ENCODE measurements at places on chromosomes 5 and 9. TPM values are rescaled to one million over a fixed set of nuclear protein-coding genes. Genes with fewer than 3 reads are reported as not detected.

The PRKACG gene
- not detected for total RNA-seq

DNA sequence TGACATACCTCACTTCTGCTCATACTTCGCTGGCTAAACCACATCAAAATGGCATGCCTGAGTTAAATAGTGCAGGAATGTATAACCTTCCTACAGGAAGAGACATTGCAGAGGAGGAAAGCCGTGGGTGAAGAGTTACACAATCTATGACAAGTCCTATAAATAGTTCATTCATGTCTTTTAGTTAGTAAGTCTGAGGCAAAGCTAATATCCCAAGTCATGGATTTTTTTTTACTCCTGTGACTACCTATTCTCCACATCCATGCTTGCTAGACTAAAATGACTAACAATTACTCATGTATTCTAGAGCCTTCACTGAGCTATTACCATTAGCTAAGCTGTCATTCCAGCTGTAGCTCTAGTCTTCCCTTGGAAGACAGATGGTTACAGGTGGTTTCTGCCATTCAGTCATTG, 391.3 kb downstream of the NR2F1-AS1 start:
- no peak for DNase-seq

The ODF2 gene
- 77.5 TPM for total RNA-seq

The PCDHGB2 gene
- total RNA-seq, result 0.13 TPM

The ADAMTSL1 gene
- not detected for total RNA-seq

DNA sequence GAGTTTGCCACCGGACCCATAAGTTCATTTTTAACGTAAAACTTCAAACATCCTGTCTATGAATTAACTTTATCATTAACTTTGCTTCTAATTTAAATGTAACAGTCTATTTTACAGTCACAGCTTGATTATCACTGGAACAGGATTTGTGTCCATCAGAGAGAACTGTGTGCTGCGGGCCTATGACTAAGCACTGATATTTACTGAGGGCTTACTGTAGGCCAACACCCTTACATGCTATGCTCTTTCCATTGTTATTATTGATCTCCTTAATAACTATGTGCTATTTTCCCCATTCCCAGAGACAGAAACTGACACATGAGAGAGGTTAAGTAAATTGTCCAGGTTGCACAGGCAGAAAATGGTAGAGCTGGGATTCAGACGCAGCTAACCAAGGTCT, 24.0 kb upstream of the GPR151 start:
- DNase-seq, result no peak

The DND1 gene
- total RNA-seq, result 4.1 TPM

The PGM5 gene
- not detected for total RNA-seq

GRCh38 chr9:92003308-92004044, 53.4 kb upstream of the ROR2 start:
- no peak for DNase-seq

DNA sequence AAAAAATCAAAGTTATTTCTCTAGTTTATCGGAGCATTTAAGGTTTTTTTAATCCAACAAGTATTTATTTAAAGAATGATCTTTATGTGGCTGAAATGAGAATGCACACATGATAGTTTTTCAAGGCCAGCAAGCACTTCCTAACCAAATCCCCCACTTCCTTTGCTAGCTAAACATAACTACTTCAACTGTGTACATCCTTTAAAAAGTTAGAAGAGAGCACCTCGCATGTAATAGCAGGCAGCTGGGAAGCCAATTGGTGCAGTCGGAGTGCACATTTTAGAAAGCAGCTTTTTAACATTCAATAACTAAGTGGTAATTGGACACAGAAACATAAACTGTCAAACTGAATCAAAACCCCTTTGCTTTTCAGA, 245.7 kb downstream of the BNC2 start:
- no peak for DNase-seq

The WNT8A gene
- total RNA-seq, result not detected

GRCh38 chr5:40984884-40985283, 75.6 kb downstream of the C7 start:
- no peak for DNase-seq

- DNase-seq, result no peak
These were observed 80.6 kb upstream of the DAB2 start for GRCh38 chr5:39505363-39505762.

DNA sequence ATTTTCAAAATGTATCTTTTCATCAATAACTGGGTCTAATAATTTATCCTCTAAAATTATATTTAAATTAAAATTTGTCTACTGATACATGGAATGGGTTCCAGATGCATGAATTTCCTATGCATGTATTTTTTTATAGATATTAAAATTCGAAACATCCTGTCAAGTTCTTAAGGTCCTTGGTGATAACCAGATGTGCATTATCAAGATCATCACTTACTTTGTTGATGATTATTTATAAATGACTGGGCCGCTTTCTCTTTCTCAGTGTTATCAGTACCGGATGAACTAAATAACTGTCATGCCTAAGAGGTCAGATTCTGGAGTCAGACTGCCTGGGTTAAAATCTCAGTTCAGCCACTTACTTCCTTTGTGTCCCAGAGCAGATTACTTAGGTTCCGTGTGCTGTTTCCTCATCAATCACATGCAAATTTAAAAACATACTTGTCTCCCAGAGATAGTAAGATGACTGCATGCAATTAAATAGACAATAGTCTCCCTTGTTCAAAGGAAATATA, 124.3 kb downstream of the TEX10 start:
- DNase-seq, result no peak

GRCh38 chr5:41835645-41836044, 34.6 kb downstream of the OXCT1 start:
- DNase-seq, result no peak

DNA sequence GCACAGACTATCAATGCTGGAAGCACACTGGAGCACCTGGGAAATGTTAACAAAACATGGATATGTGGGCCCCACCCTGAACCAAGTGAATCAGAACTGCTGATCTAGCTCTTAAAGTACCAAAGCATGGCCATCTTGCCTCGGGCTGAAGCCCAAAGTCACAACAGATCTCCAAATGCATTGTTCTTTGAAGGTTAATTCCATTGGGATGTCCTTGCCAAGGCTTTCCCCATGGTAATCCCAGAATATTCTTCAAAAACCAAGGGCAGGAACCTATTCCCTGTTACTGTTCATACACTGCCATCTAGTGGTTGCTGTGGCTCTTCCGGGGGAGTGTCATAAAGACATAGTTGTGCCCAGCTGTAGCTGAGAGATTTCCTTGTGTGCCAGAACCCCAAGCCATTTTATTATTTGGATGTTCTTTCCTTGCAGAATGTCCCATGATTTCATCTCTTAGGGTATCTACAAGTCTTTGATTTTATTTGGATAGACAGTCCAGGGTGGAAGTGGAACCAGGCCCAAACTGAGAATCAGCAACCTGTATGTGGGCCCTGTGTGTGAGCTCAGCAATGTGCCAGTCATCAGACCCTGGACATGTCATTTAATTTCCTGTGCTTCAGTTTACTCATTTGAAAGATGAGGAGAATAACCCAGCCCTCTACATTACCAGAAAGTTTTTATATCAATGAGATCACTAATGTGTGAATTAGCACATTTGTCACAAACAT, 290.0 kb downstream of the ACTL7B start:
- peak; percentile 26 for DNase-seq

DNA sequence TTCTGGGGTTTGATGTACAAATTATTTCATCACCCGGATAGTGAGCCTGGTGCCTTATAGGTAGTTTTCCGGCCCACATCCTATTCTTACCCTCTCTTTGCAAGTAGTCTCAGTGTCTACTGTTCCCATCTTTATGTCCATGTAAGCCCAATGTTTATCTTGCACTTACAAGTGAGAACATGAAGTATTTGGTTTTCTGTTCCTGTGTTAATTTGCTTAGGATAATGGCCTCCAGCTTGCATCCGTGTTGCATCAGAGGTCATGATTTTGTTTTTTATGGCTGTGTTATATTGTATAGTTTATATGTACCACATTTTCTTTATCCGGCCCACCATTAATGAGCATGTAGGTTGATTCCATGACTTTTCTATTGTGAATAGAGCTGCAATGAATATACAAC, 136.5 kb downstream of the PRR16 start:
- DNase-seq, result no peak

The PTGDS gene
- total RNA-seq, result 1.2 TPM

- DNase-seq, result no peak
These were observed 73.1 kb downstream of the ARHGAP26 start for GRCh38 chr5:142842994-142843905.

The ANXA2R gene
- total RNA-seq, result 29.3 TPM

The SLC6A18 gene
- total RNA-seq, result not detected

- no peak for DNase-seq
These were observed 206.6 kb downstream of the PALM2AKAP2 start for GRCh38 chr9:109986521-109986991.

DNA sequence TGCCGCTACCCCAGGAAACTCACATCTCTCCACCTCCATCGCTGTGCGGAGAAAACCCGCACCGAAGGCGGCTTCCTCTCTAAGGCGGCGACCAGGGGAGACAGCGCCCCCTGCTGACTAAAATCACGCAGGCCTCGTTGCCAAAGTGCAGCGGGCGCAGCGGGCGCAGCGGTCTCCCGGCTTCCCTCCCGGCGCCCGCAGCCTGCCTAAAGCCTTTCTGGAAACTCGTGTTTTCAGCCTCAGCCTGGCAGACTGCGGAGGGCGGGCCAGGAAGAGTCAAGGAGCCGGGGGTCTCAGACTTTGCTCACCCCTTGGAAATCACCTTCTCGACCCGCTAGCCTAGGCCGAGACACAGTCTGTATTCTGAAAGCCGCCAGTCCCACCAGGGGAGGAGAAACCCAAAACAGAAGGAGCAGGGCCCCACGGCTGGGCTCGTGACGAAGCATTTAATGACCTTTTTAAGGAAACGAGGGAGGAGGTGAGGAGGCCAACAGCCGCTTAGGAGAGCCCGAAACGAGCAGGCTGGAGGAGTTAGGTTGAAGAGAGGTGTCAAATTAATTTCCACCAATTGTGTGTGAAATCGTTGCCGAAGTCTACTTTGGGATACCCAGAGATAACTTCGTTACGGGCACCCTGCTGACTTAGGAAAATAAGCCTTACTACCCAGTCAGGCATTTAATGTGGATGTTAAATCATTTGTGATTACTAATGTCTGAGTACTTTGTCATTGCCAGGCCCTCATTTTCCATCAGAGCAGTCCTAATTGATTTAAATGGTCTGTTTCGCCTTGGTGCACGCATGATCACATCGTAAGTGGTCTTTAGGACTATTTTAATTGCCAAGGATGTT, 7.3 kb upstream of the FOXB2 start:
- DNase-seq, result peak; percentile 75

- no peak for DNase-seq
These were observed 253.5 kb upstream of the NREP start for GRCh38 chr5:112010475-112010874.

DNA sequence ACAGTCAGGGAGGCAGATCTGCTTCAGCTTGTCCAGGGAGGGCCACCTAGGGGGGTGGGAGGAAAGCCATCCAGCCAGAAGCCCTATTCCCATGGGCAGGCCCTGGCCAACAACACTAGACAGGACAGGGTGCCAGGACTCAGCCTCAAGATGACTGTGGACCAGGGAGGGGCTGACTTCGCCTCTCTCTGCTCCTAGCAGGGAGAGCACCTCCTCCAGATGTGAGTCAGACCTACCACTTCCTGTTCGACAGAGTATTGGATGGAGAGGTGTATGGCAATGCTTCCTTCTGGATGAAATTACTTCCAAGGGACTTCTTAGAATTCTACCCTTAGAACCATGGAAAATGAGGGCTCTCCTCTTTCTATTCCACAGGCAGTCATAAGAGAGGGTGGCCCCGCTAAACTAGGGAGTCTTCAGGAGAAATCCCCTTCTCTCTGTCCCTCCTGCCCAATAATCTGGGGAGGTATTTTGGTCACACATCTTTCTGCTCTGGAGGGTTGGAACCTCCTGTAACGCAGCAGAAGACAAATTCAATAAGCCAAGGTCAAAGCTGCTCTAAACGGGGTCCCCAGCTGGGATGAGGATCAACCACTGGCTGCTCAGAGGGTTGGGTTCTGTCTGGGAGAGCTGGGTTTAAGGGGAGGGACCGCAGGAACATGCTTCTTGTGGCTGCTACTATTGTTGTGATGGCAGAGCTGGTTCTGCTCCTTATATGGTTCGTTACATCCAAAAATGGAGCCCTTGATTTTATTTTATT, 23.2 kb upstream of the RCL1 start:
- DNase-seq, result no peak

GRCh38 chr5:57042524-57042931, 90.6 kb upstream of the MIER3 start:
- DNase-seq, result no peak

DNA sequence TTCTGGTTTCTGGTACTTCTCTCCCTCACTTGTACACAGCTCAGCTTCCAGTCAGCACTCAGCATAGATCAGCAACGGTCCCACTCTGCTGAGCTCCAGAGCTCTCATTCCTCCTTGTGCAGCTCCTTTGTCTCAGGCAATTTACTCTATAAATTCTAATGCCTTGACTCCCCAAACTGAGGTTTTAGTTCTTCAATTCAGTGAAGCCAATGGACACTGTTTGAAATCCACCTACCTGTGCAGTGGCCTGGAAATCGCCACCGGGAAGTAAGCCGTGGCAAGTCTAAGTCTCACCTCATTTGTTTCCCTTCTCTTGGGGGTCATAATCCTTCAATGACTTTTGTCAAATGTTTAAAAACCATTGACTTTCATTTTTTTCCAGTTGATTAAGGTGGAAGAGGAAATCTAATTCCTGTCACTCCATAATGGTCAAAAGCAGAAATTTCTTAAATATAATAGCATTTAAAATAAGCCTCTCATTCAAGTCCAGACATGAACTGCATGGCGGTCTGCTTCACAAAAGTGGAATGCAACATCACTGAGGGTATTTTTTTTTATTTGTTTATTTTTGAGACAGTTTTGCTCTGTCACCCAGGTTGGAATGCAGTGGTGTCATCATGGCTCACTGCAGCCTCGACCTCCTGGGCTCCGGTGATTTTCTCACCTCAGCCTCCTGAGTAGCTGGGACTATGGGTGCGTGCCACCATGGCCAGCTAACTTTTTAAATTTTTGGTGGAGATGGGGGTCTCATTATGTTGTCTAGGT, 79.6 kb downstream of the C7 start:
- DNase-seq, result no peak

DNA sequence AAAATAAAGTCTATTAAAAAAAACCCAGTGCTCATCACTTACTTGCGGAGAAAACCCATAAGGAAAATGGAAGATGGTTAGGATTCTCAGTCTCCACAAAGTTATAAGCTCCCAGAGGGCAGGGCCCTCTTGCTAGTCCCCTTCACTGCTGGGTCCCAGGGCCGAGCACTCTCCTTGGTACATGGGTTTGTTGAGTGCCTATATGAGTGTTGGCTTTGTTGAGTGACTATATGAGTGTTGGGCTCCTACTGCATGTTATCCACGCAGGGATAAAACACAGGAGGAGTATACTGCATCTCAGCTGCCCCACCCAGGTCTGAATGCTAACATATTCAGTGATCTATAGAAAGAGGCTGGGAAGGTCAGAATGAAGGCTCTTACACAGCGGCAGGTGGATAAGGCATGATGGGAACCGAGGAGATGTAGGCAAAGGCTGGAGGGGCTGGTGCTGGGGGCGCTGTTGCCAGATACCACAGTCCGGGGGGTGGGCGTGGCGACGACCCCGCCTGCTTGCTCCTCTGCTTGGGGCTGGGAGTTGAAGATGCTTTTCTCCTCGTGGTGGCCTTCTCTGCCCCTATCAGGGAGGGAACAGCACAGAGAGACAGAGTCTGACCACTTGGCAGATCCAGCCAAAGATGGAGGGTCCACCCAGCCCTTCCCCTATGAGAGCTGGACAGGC, 11.6 kb downstream of the ORM2 start:
- no peak for DNase-seq

- no peak for DNase-seq
These were observed 115.3 kb upstream of the CDKN2B start for GRCh38 chr9:22124263-22125011.

The SHOC1 gene
- total RNA-seq, result not detected

The NOXA1 gene
- 0.52 TPM for total RNA-seq

Measured in activated CD8-positive, alpha-beta T cell treated with anti-CD3 and anti-CD28 coated beads, Interleukin-2, amount 10 ng/mL, durations not matched to agents 7 days and 5 days (primary cell).